GM19239 (cell line): ENCODE measurements at places on chromosomes 4 and X.

DNA sequence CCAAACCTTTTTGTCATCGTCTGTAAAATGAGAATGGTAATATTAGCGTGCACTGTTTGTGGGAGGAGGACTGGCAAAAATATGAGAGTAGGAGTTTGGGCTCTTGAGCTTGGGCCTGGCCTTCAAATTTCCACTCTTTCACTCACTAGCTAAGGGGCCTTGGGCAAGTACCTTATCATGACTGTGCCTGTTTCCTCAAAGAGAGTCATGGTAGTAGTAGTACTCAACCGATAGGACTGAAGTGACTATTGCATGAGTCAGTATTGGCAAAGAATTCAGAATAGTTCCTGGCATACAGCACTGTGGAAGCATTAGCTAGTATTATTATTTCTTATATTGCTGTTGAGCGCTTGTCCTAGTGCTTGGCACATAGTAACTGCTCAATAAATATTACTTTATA lies 16.0 kb upstream of the RBM3 start:
- DNase-seq: no peak

- DNase-seq: no peak
Observed at GRCh38 chrX:10178866-10179463, 22.2 kb downstream of the CLCN4 start.

DNA sequence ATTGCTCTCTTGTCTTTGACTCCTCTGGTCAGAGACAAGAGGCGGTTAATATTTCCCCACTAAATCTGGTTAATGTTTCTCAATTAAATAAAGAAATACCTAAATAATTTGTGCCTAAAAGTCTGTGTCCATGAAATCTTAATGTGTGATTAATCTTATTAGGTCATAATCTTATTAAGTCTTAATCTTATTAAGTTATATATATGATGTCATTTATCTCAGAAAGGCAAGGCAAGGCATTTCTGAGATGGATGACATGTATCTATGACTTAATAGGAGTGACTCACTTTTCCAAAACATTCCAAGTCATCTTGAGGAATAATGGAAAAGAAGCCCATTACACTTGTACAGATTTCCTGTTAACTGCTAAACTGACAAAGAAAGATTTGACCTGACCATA lies 74.7 kb downstream of the TRAM1L1 start:
- no peak for DNase-seq

- DNase-seq: no peak
Observed at GRCh38 chr4:54276641-54277430, 47.7 kb downstream of the PDGFRA start.

DNA sequence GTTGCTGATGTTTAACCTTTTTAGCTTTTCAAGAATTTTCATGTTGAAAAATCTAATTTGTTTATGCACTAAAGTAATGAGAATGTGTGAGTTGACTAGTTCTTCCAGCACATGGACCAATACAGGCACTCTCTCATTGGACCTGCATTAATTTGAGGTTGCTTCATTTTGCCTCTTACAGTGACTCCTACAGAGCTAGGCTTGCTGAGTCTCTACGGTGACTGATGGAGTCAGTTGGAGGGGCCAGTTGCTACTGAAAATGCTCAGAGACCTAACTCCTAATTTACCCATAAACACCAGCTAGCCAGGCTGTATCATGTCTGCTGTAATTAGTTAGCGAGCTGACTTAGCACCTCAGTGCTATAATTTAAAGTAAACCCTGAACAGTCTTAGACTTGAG lies 10.9 kb downstream of the MTHFD2L start:
- no peak for DNase-seq

DNA sequence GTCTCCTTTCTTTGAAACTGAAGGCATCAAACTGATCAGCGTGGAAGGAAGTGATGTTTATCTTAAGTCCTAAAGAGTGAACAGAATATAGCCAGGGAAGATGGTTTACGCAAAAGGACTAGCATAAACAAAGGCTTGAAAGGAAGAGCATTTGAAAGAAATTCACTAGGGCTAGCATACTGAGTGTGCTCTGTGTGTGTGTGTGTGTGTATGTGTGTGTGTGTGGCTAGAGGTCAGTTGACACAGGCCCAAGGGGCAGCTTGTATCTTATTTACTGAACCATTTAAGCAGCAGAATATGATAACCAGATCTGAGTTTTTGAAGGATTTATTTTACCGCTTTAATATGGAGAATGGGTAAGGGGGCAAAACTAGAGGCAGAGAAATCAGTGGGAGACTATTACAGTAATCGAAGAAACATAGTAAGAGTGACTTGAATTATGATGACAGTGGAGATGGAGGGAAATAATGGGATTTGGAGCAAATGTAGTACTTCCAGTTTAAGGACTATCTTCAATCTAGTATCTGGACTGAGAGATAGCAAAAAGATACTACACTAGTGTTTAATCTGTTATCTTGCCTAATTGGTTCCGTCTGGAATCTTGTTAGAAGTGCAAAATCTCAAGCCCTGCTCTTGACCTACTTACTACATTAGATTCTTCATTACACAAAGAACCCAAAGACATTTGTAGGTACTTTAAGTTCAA lies 36.9 kb downstream of the CEP44 start:
- DNase-seq: no peak

DNA sequence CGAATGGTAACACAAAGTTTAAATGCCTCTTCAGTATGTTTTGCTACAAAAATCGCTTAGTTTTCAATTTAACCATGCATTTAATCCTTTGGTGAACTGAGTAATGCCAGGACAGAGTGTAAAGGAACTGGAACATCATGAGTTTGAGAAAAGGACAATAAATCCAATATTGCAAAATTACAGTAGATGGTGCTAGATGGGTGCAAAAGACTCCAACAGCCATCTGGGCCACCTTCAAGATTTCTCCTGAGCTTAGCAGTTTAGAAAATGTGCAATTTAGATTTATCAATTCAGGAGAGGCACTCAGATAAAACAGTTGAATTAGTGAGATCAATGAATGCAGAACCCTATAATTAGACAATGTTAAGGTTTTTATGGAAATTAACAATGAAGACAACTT lies 33.2 kb upstream of the MID1IP1 start:
- no peak for DNase-seq

- DNase-seq: no peak
Observed at GRCh38 chr4:60953826-60954225, 246.3 kb upstream of the ADGRL3 start.

- no peak for DNase-seq
Observed at GRCh38 chr4:69098470-69098869, 2.2 kb downstream of the UGT2B7 start.

GRCh38 chr4:6768539-6768905 lies 14.0 kb upstream of the KIAA0232 start:
- DNase-seq: no peak
